ENCODE measurements at places on chromosomes 7 and 10.

GRCh38 chr10:73806176-73806950 is 5.0 kb downstream of the NDST2 start:
- no peak for DNase-seq

DNA sequence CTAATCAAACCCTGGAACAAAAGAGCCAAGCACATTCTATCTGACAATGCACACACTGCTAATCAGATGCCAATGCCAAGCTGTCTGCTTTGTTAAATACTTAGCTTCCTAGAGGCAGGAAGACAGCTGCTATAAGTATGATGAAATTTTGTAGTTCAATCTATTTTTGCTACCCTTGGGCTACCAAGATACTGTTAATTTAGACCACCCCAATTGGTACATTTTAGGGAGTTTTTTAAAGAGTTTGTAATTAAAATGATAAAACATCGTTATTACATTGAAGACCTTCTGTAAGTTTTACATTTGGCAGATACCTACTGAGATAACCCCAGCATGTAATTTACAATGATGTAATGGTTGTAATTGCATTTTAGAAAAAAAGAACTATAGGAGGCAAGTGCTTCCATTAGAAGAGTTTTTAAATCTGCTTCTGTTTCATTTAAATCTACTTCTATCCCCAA is 268.5 kb downstream of the ADK start:
- DNase-seq, result no peak

GRCh38 chr7:47438411-47439029 is 143.4 kb downstream of the TNS3 start:
- DNase-seq, result no peak

- DNase-seq, result no peak
Observed at GRCh38 chr7:44522315-44522714, 18.8 kb downstream of the NPC1L1 start.

DNA sequence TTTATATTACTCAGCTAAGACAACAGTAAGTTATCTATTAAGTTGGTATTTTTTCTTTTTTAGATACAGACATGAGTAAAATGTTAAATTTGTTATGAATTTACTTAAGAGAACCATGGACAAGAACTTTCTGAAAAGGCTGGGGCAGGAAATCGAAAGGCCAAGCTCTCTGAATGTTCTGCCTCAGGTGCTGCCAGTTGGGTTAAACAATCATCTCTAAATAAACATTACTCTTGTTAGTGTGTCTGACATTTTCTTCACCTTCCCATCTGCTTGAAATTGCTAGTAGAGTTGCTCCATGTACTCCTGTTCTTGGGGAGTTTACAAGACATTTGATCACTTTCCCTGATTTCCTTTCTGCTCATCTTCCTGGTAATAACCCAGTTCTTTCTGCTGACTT is 87.5 kb downstream of the ANKRD7 start:
- no peak for DNase-seq

DNA sequence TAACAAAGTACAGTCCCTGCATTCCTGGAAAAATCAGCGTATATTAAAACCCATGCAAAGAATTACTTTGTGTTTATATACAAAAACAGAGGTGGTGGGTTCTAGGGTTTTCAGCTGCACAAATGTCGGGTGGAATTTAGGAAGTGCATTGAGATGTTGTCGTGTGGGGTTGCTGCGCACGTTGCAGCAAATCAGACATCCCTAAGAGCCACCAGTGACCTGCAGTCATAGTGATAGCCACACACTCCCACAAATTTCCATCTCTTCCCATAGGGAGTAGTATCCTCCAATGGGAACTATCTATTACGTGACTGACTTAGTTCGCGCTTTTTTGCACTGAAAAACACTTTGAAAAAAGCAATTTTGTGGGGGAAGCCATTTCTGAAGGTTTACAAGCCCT is 375.2 kb upstream of the GALNT17 start:
- no peak for DNase-seq

DNA sequence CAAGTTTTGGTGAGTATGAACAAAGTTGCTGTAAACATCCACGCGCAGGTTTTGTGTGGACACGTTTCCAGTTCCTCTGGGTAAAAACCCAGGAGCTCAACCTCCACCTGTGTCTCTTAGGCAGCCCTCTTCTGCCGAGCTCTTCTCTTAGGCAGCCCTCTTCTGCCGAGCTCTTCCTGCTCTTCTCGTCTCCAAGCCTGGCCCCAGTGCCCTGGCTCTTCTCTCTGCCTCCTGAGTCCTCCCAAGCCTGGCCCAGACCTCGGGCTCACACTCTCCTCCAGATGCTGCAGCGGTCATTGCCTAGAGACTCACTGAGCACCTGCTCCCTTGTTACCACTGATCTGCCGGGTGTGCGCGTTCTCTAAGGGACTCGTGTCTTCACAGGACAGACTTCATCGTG is 38.7 kb upstream of the BNIP3 start:
- DNase-seq, result no peak

DNA sequence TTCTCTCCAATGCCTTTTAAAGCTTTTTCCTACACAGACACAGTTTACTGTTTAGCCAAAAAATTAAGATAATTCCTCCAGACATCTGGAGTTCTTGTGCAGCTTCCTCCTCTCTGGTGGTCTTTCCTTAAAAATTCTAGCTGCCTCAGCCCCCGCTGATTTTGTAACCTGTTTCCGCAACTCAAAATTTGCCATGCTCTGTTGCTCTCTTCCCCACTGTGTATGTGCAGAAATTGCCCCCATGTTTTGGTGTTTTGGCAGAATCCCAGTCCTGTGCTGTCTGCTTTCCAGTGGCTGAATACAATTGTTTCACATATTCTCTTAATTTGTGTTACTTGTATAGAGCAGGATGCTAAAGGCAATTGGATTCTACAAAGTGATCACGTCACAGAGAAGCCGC is 151.7 kb upstream of the PRSS1 start:
- DNase-seq, result no peak

GRCh38 chr10:73501651-73502050 is 5.8 kb upstream of the PPP3CB start:
- no peak for DNase-seq

GRCh38 chr7:133135451-133135850 is 53.6 kb upstream of the CHCHD3 start:
- DNase-seq, result no peak

DNA sequence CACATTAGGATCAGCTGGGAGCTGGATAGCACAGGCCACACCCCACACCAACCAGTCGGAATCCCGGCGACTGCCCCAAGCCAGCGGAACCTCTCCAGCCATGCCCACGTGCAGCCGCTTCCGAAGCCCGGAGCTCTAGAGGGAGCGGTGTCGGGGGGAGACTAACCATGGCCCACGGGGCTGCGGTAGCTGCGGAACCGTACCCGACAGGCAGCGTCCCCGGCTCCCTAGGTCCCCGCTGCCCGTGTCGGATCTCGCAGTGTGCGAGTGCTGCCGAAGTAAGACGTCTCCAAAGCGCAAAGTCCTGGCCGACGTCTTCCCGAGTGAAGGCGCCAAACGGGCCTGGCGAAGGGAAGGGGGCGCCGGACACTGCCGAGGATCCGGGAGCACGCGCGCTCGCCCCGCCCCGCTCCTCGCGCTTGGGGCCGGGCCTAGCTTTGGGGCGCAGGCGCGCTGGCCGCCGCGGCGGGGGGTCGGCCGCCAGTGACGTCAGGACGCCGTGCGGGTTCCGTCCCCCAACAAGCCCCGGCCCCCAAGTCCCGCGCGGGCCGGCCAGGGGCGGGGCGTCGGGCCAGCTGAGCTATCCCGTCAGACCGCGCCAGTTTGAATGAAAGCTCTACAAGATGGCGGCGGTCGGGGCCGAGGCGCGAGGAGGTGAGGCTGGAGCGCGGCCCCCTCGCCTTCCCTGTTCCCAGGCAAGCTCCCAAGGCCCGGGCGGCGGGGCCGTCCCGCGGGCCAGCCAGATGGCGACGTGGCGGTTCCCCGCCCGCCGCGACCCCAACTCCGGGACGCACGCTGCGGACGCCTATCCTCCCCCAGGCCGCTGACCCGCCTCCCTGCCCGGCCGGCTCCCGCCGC is at the start of gene SUV39H2:
TSS of gene SUV39H2 (plus strand) at position 601 of the 858 bp plus-strand sequence. CDS start at position 624, 23 bp downstream.
- DNase-seq, result peak; percentile 98

GRCh38 chr7:98086281-98086718 is 20.4 kb upstream of the LMTK2 start:
- no peak for DNase-seq

Measured in activated CD4-positive, alpha-beta T cell treated with anti-CD3 and anti-CD28 coated beads, Interleukin-10, Interleukin-2, amounts not matched to agents 100 ng/mL and 50 ng/mL, durations not matched to agents 16 hours and 8 hours (primary cell).